ENCODE measurements at places on chromosomes 4 and X.

DNA sequence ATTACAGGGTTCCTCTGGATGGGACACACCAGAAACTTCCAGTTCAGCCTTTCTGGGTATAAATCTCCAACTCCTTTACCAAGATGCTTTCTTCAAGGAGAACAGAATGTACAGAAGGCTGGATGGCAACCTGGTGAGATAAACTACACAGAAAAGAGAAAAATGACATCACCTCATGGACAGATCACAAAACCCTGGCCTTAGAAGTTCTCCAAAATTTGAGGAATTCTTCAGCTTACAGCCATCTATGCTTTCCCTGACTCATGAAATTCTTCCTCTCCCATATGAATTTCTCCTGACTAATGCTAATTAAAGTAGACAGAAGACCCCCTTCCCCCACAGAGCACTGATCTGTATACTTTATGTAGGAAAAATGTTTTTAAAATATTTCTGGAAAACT, 345.4 kb downstream of the STIM2 start:
- no peak for DNase-seq

- DNase-seq = no peak
Observed at GRCh38 chr4:174628191-174628590, 105.9 kb upstream of the HPGD start.

DNA sequence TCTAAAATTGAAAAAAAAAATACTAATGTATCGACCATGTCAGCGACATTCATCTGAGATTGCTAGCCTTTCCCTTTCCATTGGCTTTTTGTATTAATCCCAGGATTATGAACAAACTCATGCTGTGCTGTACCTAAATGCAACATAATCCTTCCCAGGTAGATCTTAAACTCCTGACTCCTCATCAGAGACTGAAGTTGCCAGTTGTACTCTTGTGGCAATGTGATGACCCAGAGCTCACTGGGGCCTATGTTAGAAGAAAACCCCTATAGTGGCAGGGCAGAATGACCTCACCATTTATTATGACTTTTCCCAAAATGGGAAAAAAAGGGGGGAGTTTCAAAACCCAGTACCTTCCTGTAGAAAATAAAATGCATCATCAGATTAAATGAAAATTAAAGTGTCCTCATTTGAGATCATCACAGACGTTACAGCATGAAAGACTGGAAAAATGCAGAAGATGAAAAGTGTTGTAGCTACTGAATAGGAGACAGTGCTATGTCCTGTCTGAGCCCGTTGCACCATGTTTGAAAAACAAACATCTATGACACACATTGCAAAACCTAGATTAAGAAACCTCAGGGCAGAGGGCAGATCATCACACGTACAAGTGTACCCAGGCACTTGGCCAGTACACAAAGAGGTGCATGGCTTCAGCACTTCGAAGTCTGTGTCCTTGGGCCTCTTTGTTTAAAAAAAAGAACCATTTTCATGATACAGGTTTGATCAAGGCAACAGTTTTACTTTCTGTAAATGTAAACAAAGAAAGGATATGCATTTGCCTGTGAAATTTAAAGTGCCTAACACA, 6.8 kb upstream of the ACSL4 start:
- DNase-seq = no peak

GRCh38 chr4:173195109-173195508, 26.5 kb downstream of the GALNT7 start:
- DNase-seq = no peak

DNA sequence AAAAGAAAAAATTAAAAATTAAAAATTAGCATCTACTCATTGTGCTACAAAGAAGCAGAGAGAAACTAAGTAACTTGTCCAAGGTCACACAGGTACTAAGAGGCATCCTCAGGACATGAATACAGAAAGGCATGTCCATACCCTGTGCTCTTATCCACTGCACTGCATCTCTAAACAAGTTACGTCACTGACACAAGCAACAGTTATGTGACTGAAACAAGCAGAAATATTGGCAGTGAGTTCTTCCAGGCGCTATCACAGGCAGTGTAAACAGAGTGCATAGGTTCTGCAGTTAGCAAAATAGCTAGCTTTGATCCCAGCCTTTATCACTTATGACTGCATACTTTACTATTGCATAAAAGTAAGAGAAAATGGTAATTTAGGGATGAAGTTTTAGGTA, 7.9 kb downstream of the VEGFC start:
- no peak for DNase-seq

GRCh38 chr4:16665942-16666551, 232.4 kb downstream of the LDB2 start:
- no peak for DNase-seq
